ENCODE measurements at places on chromosomes 7 and 10.

DNA sequence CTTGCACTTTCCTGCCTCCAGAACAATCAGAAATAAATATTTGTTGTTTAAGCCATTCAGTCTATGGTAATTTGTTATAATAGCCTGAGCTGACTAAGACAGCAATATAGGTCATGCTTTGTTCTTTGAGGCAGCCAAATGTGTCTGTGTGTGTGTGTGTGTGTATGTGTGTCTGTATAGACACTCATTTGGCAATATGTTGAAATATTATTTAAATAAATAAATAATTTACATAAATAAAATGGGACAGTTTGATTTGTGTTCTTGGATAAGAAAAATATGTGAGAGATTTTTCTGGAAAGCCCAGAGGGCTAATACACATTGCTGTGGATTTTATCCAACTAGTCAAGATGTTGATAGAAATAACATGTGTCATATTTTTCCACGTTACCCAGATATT lies 140.2 kb downstream of the PTN start:
- DNase-seq: no peak

- no peak for DNase-seq
Observed at GRCh38 chr10:91076991-91077548, 143.4 kb upstream of the PCGF5 start.

DNA sequence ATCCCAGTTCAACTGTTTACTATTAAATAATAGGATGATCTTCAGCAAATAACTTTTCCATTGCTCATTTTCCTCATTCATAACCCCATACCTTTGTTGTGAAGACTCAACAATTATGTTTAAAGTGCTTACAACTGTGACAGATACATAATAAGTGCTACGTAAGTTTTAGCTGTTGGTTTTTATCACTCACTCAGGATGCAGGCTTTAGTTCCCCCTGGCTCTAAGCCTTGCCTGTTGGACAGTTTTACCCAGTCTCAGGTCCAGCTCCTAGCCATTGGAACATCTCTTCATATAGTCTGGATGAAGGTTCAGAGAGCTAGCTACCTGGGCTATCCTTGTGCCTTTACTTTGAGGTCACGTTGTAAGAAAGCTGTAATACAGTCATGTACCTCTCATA lies 353.2 kb downstream of the CRPPA start:
- DNase-seq: no peak

GRCh38 chr7:85074-85882 lies 107.1 kb upstream of the FAM20C start:
- DNase-seq: no peak

GRCh38 chr10:32961895-32962369 lies 3.9 kb upstream of the ITGB1 start:
- DNase-seq: no peak

DNA sequence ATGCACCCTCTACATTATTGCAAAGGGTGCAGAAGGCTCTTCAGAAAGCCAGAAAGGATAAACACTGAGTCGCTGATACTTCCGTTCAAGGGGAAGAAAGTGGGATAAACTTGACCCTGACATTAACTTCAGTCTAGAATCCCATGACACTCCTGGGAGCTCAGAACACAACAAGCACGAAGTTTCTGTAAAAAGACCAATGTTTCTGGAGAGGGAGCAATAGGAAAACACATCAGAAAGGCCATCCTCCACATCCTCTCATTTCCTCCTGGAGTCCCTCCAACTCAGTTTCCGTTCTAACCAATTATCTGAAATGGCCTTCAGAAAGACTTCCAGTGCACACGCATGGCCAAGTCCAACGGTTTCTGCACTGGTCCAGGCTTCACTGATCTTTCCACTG lies 113.5 kb downstream of the SORBS1 start:
- no peak for DNase-seq

DNA sequence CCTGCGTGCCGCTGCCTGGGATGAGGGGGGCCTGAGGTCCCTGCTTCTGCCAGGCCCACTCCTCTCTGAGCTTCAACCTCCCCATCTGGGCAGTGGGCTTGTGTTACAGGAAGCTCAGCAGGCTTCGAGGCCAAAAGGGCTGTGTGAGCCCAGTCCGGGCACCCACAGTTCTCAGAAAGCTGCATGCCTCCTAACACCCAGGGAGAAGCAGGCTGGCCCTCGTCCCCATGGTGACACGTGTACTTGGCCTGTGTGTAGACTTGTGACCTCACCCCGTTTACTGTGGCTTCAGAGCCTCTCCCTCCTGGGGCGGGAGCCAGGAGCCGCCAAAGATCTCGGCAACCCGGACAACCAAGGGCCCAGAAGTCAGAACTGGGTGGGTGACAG lies 2.2 kb upstream of the GRIFIN start:
- DNase-seq: no peak

DNA sequence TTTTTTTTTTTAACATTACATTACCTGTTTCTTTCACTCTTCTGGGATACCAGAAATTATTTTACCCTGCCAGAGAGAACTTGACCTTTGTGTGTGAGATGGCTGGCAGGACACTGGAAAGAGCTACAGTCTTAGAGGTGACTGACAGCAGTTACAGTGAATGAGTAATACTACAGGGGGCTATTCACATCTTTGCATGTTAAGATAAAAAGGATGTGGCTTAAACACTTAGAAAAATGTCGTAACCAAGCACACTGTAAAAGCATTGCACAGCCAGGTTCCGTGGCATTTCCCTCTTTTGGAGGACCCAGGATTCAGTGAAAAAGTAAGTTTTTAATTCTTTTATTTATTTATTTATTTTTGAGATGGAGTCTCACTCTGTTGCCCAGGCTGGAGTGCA lies 18.8 kb upstream of the TBC1D12 start:
- no peak for DNase-seq

DNA sequence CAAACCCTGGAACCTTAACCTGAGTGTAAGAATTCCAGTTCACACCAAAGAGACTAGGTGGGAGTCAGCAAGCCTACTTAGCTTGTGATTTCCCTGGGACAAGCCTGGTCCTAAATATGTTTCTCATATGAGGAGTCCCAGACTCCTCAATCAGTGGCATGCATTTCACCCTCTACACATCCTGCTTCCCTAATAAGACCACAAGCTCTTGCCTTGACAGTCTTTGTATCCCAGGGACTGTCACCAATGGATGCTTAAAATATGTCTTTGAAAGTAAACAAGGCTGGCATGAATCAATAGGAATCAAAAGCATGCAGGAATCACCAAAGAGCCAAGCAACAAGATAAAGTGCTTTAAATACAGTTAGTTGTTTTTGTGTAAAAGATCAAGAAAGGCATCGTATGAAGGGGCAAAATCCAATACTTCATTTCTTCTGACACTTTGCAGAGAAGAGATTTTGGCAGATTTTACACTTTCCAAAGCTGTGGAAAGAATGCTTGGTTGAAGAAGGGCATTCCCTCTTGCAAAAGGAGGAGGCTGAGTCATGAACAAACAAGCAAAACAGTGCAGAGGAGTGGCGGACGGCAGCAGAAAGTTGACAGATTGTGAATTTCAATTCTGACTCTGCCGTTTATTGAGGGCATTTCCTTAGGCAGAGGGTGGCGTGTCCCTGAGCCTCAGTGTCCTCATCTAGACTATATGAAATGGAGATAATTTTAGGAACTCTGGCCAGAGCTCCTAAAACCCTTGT lies 8.5 kb upstream of the NFE2L3 start:
- DNase-seq: no peak

DNA sequence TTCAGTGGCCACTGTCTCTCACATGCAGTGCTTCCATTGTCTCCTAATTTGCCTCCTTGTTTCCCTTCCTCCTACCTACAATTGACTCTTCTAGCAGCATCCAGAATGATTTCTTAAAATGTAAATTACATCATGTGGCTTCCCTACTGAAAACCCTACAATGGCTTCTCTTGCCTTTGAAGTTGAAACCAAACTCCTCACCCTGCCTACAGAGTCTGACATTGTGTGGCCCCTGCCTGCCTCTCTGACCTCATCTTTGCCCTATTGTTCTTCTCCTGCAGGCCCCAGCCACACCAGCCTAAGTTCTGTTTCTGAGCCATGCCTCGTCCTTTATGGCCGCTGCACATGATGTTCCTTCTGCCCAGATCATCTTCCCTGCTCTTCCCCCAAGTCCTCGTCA lies 35.8 kb upstream of the CDK1 start:
- no peak for DNase-seq

DNA sequence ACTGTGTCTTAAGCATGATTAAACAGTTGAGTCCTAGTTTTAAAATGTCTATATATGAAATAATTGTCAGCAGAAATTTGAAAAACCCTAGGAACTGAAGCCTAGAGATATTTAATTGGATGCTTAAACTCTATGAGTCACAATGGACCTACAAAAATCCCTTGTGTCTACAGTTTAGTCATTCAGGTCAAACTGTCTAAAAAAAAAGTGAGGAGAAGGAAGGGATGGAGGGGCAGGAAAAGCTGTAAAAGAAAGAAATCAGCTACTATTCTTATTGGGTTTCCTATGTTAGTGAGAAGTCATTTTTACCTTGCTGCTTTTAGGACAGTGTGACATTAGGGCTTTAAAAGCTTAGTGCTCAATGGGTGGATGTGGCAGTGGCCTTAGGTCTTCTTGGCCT lies 406.1 kb upstream of the FZD8 start:
- no peak for DNase-seq

All from activated CD8-positive, alpha-beta memory T cell treated with anti-CD3 and anti-CD28 coated beads for 48 hours (primary cell).